Inflammatory macrophage treated with lipopolysaccharide for 1 hour (primary cell): ENCODE measurements at places on chromosomes 16 and 17.

DNA sequence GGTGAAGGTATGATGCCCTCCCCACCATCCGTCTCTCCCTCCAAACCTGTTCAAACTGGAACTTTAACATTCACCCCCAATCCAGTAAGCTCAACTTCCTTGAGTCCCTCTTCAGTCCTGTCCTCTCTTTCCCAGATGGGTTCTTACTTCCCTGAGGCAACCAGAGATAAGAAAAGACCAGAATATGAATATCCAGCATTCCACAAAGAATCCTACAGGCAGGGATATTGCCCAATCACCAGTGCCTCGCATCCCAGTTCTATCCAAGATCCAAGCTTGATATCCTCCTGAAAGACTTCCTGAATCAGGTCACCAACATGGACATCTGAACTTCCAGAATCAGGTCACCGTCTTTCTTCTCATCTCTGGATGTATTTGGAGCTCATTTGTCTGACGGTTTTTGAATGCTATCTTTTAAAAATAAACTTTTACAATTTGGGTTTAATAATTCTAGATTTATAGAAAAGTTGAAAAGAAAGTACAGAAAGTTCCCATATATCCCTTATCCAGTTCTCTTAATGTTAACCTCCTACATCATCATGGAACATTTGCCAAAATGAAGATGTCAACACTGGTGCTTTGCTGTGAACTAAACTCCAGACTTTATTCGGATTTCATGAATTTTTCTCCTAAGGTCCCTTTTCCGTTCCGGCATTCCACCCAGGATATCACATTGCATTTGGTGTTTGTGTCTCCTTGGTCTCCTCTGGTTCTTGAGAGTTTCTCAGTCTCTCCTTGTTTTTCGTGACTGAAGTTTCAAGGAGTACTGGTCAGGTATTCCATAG lies 13.7 kb upstream of the COL1A1 start:
- no peak for DNase-seq

- no peak for DNase-seq
Observed at GRCh38 chr16:8500351-8500750, 90.0 kb downstream of the TMEM114 start.

DNA sequence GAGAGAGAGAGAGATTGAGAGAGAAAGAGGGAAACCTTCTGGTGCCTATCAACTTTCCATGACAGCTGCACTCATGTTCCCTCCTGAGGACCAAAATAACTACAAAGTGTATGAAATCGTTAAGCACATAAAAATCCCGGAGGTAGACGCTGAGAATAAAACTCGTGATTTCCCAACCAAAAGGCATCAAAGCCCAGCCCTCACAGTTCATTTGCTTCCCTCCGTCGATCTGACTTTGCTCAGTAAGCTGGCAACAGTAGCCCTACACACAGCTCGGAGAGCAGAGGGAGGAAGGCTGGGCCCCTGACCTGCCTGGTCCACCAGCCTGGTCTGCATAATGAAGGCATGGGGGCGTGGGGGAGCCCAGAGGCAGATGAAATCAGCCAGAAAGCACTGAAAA lies 273.9 kb upstream of the ZFHX3 start:
- no peak for DNase-seq

GRCh38 chr17:565521-565920 lies 149.1 kb downstream of the VPS53 start:
- DNase-seq: no peak

GRCh38 chr17:55683550-55684315 lies 38.9 kb downstream of the TMEM100 start:
- no peak for DNase-seq

GRCh38 chr17:68455901-68456338 lies 1.4 kb downstream of the WIPI1 start:
- peak; percentile 86 for DNase-seq

DNA sequence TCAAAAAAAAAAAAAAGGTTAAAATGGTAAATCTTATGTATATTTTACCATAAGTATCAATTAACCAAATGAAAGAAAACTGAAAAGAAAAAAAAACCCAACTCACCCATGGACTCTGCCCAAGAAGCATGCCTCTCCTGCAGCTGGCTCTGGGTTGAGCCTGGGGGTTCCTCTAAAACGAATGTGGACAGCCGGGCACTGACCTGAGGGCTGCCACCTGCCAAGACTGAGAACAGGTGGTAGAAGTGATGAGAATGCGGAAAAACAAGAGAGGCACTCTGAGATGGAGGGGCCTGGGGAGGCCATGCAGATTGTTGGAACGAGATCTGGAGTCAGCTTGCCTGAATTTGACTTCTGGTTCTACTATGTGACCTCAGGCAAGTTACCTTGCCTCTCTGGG lies 85.5 kb upstream of the MSI2 start:
- no peak for DNase-seq

DNA sequence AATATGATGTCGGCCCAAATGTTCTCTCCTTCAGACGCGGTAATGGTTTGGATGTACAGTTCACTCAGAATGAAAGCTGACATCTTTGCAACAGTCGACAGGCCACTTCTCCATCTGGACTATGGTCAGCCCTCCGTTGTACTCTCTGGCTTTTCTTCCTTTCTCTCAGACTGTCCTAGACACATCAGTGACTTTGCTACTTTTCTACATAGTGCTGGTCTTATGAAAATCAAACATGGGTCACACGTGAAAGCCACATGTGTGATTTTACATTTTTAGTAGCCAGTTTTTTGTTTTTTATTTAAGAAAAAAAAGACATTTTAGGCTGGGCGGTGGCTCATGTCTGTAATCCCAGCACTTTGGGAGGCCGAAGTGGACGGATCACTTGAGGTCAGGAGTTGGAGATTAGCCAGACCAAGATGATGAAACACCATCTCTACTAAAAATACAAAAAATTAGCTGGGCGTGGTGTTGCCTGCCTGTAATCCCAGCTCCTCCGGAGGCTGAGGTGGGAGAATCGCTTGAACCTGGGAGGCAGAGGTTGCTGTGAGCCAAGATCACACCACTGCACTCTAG lies 644.1 kb downstream of the KCNJ2 start:
- DNase-seq: no peak

GRCh38 chr16:48146131-48146530 lies 9.7 kb downstream of the ABCC12 start:
- DNase-seq: no peak

GRCh38 chr16:85238233-85238647 lies 126.0 kb upstream of the CIBAR2 start:
- DNase-seq: no peak

- DNase-seq: no peak
Observed at GRCh38 chr16:66904428-66904845, 14.2 kb downstream of the CDH16 start.
